ENCODE measurements at places on chromosomes 11 and 22.

GRCh38 chr11:58654908-58655296, 32.4 kb downstream of the CNTF start:
- DNase-seq, result no peak

- no peak for DNase-seq
Observed at GRCh38 chr11:128388206-128388815, 199.0 kb downstream of the ETS1 start.

GRCh38 chr11:111455291-111456085, 56.7 kb downstream of the BTG4 start:
- DNase-seq, result no peak

- DNase-seq, result no peak
Observed at GRCh38 chr11:113090716-113091480, 129.7 kb downstream of the NCAM1 start.

DNA sequence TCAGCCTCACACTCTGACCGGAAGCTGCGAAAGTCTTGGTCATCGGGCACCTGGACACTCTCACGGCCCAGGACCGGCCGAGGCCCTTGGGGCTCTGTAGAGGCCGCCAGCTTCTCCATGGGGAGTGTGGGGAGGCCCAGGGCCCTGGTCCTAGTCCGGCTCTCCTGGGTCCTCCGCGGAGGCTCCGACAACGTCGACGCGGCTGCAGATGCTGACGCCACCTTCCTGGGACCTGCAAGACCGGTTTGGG, 12.9 kb downstream of the STARD10 start:
- no peak for DNase-seq

GRCh38 chr11:10072142-10072541, 221.9 kb downstream of the SBF2 start:
- no peak for DNase-seq
